ENCODE measurements at places on chromosomes 3 and 15.

DNA sequence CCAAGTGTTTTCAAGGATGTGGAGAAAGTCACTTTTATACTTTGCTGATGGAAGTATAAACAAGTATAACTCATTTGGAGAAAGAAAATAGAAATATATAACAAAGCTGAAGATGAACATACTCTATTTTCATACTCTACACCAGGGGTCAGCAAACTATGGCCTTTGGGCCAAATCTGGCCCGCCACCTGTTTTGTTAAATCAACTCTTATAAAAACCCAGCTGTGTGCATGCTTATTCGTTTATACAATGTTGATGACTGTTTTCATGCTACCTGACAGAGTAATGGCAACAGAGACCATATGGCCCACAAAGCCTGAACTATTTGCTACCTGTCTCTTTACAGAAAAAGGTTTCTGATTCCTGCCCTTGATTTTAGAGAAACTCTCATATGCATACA lies 124.0 kb downstream of the NR1D2 start:
- DNase-seq: no peak

- no peak for DNase-seq
These were observed 94.0 kb upstream of the STT3B start for GRCh38 chr3:31438742-31439141.

DNA sequence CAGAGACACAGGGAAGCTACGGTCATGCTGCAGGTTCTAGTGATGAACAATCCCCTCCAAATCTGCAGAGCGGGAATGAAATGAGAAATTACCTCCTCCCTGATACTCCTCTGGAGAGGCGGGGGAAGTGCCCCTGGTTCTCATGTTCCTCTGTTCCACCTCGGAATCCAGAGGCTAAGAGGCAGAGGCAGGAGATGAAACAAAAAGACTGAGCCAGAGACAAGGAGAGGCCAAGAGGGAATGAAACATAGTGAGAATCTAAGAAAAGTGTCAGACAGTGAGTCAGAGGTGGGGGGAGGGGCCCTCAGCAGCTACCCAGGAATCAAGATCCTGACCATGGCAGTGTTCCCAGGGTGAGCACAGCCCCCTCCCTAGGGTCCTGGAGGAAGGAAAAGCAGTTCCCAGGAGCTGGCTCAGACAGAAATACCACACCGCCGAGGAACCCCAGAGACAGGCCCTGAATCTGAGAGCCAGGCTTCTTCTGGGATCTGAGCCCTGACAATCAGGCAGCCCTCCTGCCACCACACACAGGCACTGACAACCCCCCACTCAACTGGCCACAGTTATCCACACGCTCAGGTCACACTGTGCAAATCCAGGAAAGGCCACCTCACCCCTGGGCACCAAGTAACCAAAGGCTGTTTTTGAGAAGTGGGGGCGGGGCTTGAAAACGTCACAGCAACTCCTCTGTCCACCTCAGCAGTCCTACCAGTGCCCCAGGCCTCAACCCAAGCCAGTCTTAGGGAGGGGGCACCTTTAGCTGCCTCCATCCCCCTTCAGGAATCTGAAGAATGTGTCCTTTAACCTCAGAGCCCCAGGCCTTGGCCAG lies 2.4 kb downstream of the CSRNP1 start:
- DNase-seq: no peak

- no peak for DNase-seq
These were observed 56.8 kb downstream of the CPN2 start for GRCh38 chr3:194294199-194294894.

GRCh38 chr15:46556559-46557379 lies 921.9 kb downstream of the SQOR start:
- no peak for DNase-seq

- no peak for DNase-seq
These were observed 86.6 kb downstream of the FNDC3B start for GRCh38 chr3:172125963-172126457.

- no peak for DNase-seq
These were observed 63.4 kb upstream of the LEKR1 start for GRCh38 chr3:156762631-156763185.

- DNase-seq: no peak
These were observed 123.3 kb downstream of the PLOD2 start for GRCh38 chr3:146037697-146038096.

- DNase-seq: no peak
These were observed 129.9 kb upstream of the SAMMSON start for GRCh38 chr3:69869643-69870042.

Data from iPS DF 19.7 (cell line).